OCI-LY7 (cell line): ENCODE measurements at places on chromosomes 5 and 9. TPM values are rescaled to one million over a fixed set of nuclear protein-coding genes. Genes with fewer than 3 reads are reported as not detected.

The SLC25A2 gene
- 0.70 and 1.6 TPM in 2 replicates for total RNA-seq

GRCh38 chr5:172617817-172618216 is 23.2 kb upstream of the NEURL1B start:
- DNase-seq = no peak

DNA sequence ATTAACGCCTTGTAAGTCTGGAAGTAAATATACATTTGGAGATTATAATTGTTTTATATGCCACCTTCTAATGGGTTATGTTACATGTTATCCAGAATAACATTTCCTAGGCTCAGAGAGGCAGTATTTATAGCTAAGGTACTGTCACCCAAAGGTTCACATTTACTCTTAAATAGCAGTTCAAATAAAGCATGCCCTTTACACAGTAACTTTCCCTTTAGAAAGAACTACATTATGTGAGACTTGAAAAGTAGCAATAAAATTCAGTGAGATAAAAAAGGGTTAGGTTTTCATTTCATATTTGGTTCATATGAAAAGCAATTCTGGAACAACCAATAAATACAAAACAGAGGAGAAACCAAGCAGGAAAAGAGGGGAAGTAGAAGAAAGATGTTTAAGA is 35.1 kb downstream of the SKIC3 start:
- no peak for DNase-seq

GRCh38 chr5:59158165-59158564 is 575.3 kb downstream of the RAB3C start:
- DNase-seq = no peak

DNA sequence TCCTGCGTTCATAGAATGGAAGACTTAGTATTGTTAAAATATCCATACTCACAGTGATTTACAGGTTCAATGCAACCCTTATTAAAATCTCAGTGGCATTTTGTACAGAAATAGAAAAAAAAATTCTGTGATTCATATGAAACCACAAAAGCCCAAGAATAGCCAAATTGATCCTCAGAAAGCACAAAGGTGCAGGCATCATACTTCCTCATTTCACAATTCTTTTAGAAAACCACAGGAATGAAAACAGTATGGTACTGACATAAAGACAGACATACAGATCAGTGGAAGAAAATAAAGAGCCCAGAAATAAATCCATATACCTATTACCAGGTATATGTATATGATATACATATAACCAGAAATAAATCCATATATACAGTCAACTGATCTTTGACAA is 86.8 kb upstream of the MEGF10 start:
- DNase-seq = no peak

The PCDHGA8 gene
- total RNA-seq = 3.8 and 4.7 TPM in 2 replicates

GRCh38 chr9:124297915-124298645 is 40.3 kb downstream of the NEK6 start:
- DNase-seq = no peak

GRCh38 chr5:176485176-176485575 is 37.0 kb downstream of the FAF2 start:
- DNase-seq = no peak

The C9orf152 gene
- total RNA-seq = not detected in 2 replicates

- no peak for DNase-seq
Observed at GRCh38 chr9:20361656-20362570, 260.4 kb downstream of the MLLT3 start.
